ENCODE measurements at places on chromosomes 5 and 9. TPM values are rescaled to one million over a fixed set of nuclear protein-coding genes. Genes with fewer than 3 reads are reported as not detected.

- no peaks in the 10 kb centered on the region for H3K4me1 ChIP-seq
- no peak overlapping the region for H3K4me3 ChIP-seq
- H3K27me3 ChIP-seq: no peaks in the 10 kb centered on the region
- no peaks in the 10 kb centered on the region for H3K36me3 ChIP-seq
- no peak overlapping the region for H3K27ac ChIP-seq
Observed at GRCh38 chr5:102700120-102700831, 54.8 kb upstream of the PAM start.

The HINT2 gene
- total RNA-seq: 61.1 TPM

- peaks cover 8% of the 10 kb centered on the region for H3K36me3 ChIP-seq
- H3K4me1 ChIP-seq: peaks cover 24% of the 10 kb centered on the region
- H3K4me3 ChIP-seq: no peak overlapping the region
- H3K27ac ChIP-seq: peak overlapping the region; percentile 52
- DNase-seq: peak; percentile 61
Observed at GRCh38 chr5:141508798-141509611, 20.1 kb downstream of the PCDHGC5 start.

The ROR2 gene
- not detected for total RNA-seq

DNA sequence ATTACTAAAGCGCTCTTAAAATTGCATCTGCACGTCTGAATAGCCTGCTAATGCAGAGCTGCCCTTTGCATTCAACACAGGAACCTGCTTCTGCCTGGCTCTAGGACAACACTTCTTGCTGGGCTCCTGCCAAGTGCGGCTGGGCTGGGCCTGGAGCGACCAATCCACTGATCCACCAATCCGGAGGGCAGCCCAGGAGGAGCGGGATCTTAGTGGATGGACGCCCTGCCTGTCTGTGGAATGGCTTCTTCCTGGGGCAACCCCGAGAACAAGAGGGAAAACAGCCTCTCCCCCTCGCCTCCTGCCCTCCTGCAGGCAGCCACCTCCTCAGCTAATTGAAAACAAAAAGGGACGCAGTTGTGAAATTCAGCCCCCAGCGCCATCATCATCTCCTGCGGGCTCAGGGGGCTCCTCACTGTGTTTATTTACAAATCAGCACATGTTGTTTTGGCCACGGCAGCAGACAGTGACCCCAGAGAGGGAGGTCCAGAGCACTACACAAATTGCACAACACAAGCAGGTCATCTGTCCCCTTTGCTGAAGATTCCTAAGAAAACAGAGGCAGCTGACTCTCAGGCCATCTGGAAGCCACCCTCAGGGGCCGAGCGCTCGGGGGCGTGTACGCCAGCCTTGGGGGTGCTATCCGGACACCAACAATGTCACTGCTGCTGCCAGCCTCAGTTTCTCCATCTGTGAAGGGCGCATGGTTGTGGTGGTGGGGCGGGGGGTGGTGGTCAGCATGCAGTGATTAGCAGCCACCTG, 57.3 kb downstream of the GADD45G start:
- no peaks in the 10 kb centered on the region for H3K36me3 ChIP-seq
- H3K27me3 ChIP-seq: no peaks in the 10 kb centered on the region
- H3K27ac ChIP-seq: no peak overlapping the region
- no peak overlapping the region for H3K4me3 ChIP-seq

- no peak overlapping the region for H3K27ac ChIP-seq
- H3K27me3 ChIP-seq: peaks cover 2% of the 10 kb centered on the region
- H3K4me1 ChIP-seq: no peaks in the 10 kb centered on the region
- H3K4me3 ChIP-seq: no peak overlapping the region
- no peaks in the 10 kb centered on the region for H3K36me3 ChIP-seq
- DNase-seq: no peak
Observed at GRCh38 chr9:70954126-70954525, 167.3 kb downstream of the TRPM3 start.

The SHROOM1 gene
- total RNA-seq: 0.63 TPM

DNA sequence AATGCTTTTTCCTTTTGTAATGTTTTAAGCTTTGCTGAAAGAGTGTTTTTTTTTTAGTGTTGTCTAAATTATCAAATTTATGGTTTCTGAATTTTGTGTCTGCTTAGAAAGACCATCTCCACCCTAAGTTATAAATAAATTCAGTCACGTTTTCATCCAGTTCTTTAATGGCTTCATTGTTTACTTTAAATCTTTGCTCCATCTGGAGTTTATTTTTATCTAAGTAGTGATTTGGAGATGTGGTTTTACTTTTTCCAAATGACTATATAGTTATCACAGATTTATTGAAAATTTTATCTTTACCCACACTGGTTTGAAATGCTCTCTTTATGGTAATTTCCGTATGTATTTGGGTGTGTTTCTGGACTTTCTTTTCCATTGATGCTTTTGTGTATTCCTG, 577.2 kb upstream of the ZNF608 start:
- H3K36me3 ChIP-seq: no peaks in the 10 kb centered on the region
- no peaks in the 10 kb centered on the region for H3K27me3 ChIP-seq
- no peak for DNase-seq
- no peak overlapping the region for H3K27ac ChIP-seq
- no peak overlapping the region for H3K4me3 ChIP-seq

The PCDH1 gene
- total RNA-seq: not detected

- H3K27ac ChIP-seq: peak overlapping the region; percentile 25
- DNase-seq: no peak
- H3K27me3 ChIP-seq: no peaks in the 10 kb centered on the region
- H3K4me1 ChIP-seq: peaks cover 28% of the 10 kb centered on the region
- H3K4me3 ChIP-seq: no peak overlapping the region
- H3K36me3 ChIP-seq: peaks cover 80% of the 10 kb centered on the region
Observed at GRCh38 chr9:83969602-83970001, 10.4 kb downstream of the HNRNPK start.

The ADAMTS6 gene
- 0.96 TPM for total RNA-seq

GRCh38 chr5:148848393-148849031, 22.1 kb downstream of the ADRB2 start:
- peak overlapping the region; percentile 34 for H3K27ac ChIP-seq
- no peaks in the 10 kb centered on the region for H3K36me3 ChIP-seq
- H3K27me3 ChIP-seq: no peaks in the 10 kb centered on the region
- DNase-seq: no peak
- no peak overlapping the region for H3K4me3 ChIP-seq
- peaks cover 24% of the 10 kb centered on the region for H3K4me1 ChIP-seq

The LECT2 gene
- total RNA-seq: not detected

The SLC2A6 gene
- total RNA-seq: 1.9 TPM

- no peak overlapping the region for H3K27ac ChIP-seq
- no peaks in the 10 kb centered on the region for H3K36me3 ChIP-seq
- peaks cover 11% of the 10 kb centered on the region for H3K27me3 ChIP-seq
- no peak for DNase-seq
- H3K4me3 ChIP-seq: no peak overlapping the region
Observed at GRCh38 chr9:70058569-70059116, 15.0 kb downstream of the MAMDC2 start.

DNA sequence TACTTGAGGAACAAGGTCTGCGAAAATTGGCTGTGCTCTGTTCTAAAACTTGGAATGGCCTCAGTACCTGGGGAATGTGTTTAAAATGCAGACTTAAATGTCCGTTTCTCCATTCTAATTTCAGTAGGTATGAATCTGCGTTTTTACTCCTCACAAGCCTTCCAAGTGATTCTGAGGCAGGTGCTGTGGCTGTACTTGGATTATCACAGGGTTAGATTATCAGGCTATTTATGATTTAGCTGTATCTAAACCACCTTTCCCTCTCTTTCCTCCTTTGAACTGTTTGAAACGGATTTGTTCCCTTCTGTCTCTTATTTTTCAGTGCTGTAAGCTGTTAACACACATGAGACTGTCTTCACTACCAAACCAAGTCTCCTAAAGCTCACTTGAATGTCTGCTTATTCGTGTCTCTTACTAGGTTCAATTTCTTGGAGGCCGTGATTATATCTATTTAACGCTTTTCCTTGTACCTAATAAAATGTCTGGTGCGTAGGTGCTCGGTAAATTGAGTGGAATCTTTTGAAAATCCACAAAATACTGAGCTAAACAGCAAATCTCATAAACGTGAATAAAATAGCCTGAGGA, 714 bp upstream of the CETN3 start:
- H3K27ac ChIP-seq: no peak overlapping the region
- no peak for DNase-seq
- H3K36me3 ChIP-seq: peaks cover 14% of the 10 kb centered on the region
- H3K4me1 ChIP-seq: peaks cover 20% of the 10 kb centered on the region

The UBE2QL1 gene
- total RNA-seq: not detected

GRCh38 chr9:20988061-20988460, 43.4 kb downstream of the HACD4 start:
- DNase-seq: no peak
- H3K4me1 ChIP-seq: no peaks in the 10 kb centered on the region
- no peak overlapping the region for H3K4me3 ChIP-seq
- peaks cover 42% of the 10 kb centered on the region for H3K36me3 ChIP-seq
- H3K27ac ChIP-seq: no peak overlapping the region

DNA sequence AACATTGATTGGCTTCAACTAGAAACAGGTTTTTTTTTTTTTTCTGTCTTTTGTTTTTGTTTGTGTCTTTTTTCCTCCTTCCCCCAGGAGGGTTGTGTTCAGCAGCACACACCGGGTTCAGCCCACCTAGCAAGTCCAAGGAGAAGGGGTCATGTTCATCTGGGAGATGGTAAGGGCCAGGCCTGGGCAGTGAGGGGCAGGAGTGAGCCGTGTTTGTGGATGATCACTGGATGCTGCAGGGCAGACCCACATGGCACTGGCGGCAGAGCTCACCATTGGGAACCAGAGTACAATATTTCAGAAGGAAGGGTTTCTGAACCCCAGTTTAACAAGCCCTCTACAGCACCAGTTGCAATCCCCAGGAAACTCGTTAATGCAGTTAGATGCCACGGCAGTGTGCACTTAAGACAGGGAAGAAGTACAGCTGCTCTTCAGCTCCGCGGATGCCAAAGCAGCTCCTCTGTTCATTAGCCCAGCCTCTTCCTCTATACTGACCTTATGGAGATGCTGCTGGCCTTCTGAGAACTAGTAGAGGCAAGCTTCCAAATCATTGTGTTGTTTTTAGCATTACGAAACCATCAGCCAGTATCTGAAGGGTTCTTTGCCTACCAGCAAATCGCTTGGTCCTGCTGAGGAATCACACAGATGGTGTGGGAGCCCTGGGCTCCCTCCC, 508.2 kb upstream of the WWC1 start:
- H3K27ac ChIP-seq: no peak overlapping the region
- H3K36me3 ChIP-seq: no peaks in the 10 kb centered on the region
- no peak overlapping the region for H3K4me3 ChIP-seq
- H3K27me3 ChIP-seq: no peaks in the 10 kb centered on the region
- no peaks in the 10 kb centered on the region for H3K4me1 ChIP-seq

The FAM151B gene
- total RNA-seq: 0.63 TPM

The SCGB3A1 gene
- total RNA-seq: not detected

DNA sequence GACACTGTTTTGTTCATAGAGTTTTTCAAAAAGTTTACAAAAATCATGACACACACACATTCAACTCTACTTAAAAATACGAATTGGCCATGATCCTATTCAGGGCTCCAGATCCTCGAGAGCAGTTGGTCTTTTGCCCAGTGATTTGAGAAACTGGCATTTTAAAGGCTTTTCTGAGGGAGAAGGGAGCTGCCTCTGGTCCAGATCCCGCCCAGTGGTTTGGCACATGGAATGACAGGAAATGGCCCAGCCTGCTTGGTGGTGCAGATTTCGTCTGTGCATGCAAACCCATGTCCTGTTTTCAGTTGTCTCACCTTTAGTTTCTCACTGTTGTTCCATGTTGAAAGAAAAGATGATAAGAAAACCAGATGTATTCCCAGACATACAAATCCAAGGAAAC, 3.6 kb downstream of the CAMK4 start:
- H3K27ac ChIP-seq: peak overlapping the region; percentile 93
- H3K27me3 ChIP-seq: no peaks in the 10 kb centered on the region
- DNase-seq: peak; percentile 48
- peak overlapping the region; percentile 97 for H3K4me3 ChIP-seq
- peaks cover 59% of the 10 kb centered on the region for H3K4me1 ChIP-seq
- H3K36me3 ChIP-seq: peaks cover 20% of the 10 kb centered on the region

DNA sequence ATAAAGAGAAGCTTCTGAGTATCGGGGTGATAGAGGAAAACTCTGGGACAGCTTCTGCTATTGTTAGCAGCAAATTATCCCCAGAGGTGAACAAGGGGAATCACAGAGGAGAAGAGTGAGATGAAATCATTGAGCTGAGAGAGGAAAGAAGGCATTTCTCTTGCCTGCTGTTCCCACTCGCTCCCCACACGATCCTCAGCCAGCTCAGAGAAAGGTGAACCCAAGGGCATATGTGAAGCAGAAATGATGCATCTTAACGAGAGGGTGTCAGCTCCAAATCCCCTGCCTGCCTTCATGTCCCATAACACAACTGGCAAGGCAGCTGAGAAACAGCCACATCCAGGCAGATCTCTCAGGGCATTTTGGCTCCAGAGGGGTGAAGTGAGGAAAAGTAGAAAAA, 111.6 kb downstream of the BRINP1 start:
- no peak overlapping the region for H3K27ac ChIP-seq
- no peaks in the 10 kb centered on the region for H3K4me1 ChIP-seq
- no peaks in the 10 kb centered on the region for H3K27me3 ChIP-seq
- no peaks in the 10 kb centered on the region for H3K36me3 ChIP-seq

DNA sequence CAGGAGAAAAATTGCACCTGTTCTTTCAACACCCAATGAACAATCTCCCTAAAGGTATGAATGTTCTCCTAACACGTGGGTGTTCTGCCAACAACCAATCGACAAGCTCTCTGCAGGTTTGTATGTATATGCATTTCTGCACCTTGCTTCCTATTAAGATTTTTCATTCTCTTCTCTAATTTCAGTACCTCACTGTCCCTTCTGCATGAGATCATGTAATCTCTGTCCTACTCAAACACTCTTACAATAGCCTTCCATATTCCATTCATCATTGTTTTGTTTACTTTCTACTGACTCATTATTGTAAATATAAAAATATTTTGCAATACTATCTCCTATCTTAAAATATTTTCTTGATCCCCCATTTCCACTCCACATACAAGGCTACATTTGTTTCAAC, 382.0 kb downstream of the CDH12 start:
- DNase-seq: no peak
- no peaks in the 10 kb centered on the region for H3K27me3 ChIP-seq
- H3K36me3 ChIP-seq: no peaks in the 10 kb centered on the region
- no peaks in the 10 kb centered on the region for H3K4me1 ChIP-seq
- H3K27ac ChIP-seq: no peak overlapping the region
- H3K4me3 ChIP-seq: no peak overlapping the region

- H3K4me3 ChIP-seq: no peak overlapping the region
- H3K36me3 ChIP-seq: peaks cover 3% of the 10 kb centered on the region
- no peak overlapping the region for H3K27ac ChIP-seq
- H3K27me3 ChIP-seq: peaks cover 39% of the 10 kb centered on the region
- DNase-seq: no peak
Observed at GRCh38 chr5:61200582-61201155, 38.4 kb upstream of the SMIM15 start.

Data from activated CD4-positive, alpha-beta T cell treated with anti-CD3 and anti-CD28 coated beads for 36 hours (primary cell).